ENCODE measurements at places on chromosomes 3 and 15.

DNA sequence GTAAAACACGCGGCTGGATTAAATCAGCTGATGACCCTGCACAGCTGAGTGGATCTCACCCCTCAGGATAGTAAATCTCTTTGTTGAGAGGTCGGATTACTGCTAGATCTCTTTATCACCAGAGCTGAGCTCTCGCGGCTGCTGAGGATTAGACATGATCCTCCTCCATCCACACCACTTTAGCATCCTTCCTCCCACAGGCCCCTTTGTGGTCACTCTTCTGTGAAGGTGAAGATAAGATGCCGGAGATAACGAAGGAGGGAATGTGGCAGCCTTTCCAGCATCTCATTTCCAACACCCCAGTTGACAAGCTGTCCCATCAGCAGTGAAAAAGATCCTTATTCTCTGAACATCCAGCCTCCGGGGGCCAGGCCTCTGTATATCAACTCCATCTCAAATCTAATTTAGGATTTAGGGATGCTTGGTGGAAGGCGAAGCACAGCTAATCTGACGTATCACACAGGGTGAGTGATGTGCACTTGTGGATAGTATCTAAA, 47.5 kb upstream of the SELENOK start:
- no peak for DNase-seq

GRCh38 chr15:40155270-40155910, 5.5 kb upstream of the BUB1B start:
- DNase-seq, result no peak

DNA sequence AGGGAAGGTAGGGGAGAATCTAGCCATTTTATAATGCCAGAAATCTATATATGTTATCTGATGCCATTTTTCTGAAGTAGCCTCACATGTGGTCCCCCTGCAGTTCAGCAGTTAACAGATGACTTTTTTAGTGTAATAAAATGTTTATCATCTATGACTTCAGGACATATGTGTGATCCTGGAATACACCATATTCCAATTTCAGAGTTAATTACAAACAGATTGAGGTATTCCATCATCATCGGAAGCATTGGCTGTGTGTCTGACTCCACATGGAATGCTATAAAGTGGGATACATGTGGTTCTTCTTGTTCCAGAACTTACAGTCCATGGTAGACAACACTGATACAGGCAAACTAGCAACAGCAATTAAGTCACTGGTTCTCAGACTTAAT, 45.9 kb upstream of the LIMD1 start:
- DNase-seq, result no peak

- DNase-seq, result no peak
These were observed 5.7 kb downstream of the PTH1R start for GRCh38 chr3:46883054-46883829.

DNA sequence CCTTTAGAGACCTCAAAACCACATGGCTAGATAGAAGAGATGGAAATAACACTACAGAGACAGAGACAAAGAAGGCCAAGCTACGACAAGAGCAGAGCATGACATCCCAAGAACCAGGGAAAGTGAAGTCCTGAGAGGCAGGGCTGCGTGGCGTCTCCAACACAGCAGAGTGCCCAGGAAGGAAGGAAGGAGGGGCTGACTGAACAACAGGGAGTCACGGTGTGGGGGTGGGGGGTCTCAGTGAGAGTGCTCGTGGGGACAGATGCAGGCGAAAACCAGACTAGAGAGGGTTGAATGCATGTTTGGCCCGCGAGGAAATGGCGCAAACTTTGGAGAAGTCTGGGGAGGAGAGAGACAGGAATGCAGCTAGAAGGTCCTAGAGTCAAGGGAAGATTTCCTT, 44.0 kb downstream of the ADAMTS17 start:
- DNase-seq, result no peak

GRCh38 chr15:38069511-38070011, 135.1 kb downstream of the TMCO5A start:
- DNase-seq, result no peak

DNA sequence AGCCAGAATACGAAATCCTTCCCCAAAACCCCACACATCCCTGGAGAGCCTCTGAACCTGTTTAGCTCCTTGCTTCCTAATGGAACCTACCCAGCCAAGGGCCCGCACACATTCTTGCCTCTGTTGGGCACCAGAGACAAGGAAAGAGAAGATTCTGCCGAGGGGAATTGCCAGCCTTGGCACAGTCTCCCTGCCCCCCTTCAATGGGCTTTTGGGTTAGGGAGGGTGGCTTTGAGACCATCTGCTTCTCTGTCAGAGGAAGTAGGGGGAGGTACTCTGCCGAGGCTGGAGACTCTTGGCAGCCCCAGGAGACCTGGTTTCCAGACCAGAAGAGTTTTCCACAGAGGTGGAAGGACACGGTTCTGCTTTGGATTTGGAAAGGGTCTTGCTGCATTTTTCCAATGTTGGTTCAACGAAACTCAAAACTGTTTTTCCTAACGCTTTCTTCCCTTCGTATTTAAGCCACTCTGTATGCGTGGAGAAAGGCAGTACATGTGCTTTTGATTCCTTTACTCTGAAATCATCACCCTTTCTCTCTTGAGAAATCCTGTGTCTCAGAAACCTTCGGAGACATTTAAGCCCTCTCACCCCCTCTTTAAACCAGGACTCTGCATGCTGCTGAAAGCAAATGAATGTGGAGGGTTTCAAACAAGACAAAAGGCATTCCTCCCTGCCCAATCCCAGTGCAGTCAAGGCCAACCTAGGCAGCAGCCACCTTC, 78.8 kb upstream of the PRR23C start:
- DNase-seq, result no peak

- no peak for DNase-seq
These were observed 4.9 kb upstream of the ALAS1 start for GRCh38 chr3:52193065-52193464.

GRCh38 chr15:87781959-87782625, 474.4 kb downstream of the NTRK3 start:
- no peak for DNase-seq

DNA sequence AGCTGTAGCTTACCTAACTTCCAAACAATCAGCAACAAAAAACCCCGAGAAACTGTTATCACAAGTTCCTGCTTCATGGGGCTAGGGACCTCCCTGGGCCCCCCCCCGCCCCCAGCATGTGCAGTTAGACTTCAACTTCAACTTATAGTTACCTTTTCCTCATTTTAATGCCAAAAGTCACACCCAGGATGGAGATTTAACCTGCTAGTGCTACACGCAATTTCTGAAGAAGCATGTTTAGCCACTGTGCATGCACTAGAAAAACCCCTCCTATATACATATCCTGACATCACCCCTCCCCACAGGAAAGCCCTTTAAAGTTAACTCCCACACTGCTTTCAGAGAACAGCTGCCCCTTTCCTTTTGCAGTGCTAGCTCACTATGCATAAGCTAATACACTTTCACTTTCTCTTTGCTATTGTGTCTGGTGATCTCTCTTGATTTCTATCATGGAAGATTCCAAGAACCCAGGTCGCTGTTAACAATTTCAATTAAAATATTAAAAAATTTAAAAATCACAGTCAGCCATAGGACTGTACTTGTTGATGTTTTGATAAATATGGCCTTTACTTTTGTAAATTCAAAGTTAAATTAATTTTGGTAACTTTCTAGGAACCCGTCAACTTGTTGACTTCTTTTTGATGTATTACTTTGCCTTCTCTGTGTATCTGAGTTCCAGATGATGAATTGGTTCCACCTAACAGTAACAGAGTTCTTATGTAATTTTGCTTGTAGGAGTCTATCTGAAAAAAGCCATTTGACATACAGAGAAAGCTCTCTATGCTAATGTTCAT, 75.2 kb upstream of the ACAD9 start:
- DNase-seq, result no peak

GRCh38 chr3:104556372-104557078, 810.2 kb upstream of the ALCAM start:
- no peak for DNase-seq

GRCh38 chr3:42056840-42057239, 34.3 kb upstream of the TRAK1 start:
- no peak for DNase-seq

DNA sequence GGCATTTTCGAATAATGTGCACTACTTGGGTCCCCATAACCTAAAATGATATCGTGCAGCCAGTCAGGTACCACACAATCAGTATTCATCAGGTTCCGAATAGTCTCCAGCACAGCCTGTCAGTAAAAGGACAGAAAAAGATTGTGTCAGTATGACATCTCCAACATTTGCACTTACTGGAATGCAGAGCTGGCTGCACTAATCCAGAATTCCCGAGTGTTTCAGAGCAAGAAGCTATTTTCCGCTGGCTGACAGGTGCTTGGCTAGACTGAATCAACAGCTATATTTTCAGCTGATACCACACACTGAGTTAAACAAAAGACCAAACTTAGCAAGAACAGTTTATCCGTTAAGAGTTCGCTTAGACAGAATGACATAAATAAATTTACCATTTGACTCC, 68.8 kb downstream of the AQR start:
- no peak for DNase-seq

GRCh38 chr15:83769411-83769999, 115.6 kb downstream of the ADAMTSL3 start:
- DNase-seq, result no peak

GRCh38 chr3:53842436-53843194, 3.6 kb downstream of the CHDH start:
- no peak for DNase-seq

All from stimulated activated CD8-positive, alpha-beta memory T cell treated with anti-CD3 and anti-CD28 coated beads, Interleukin-15, amount 100 ng/mL, for 4 hours (primary cell).